ENCODE measurements at places on chromosomes 6 and 20. TPM values are rescaled to one million over a fixed set of nuclear protein-coding genes. Genes with fewer than 3 reads are reported as not detected.

Gene MOXD1
- not detected for total RNA-seq

Gene C6orf89
- total RNA-seq, result 46.4 TPM

Gene SPATS1
- not detected for total RNA-seq

GRCh38 chr20:23072892-23073586 lies 13.1 kb downstream of the CD93 start:
- no peak for DNase-seq
- peaks cover 3% of the 10 kb centered on the region for H3K27me3 ChIP-seq
- no peak overlapping the region for H3K4me3 ChIP-seq
- H3K4me1 ChIP-seq, result no peaks in the 10 kb centered on the region
- H3K36me3 ChIP-seq, result no peaks in the 10 kb centered on the region

GRCh38 chr6:148595550-148595949 lies 151.3 kb upstream of the UST start:
- no peak overlapping the region for H3K27ac ChIP-seq
- peaks cover 2% of the 10 kb centered on the region for H3K4me1 ChIP-seq
- no peak overlapping the region for H3K4me3 ChIP-seq
- no peaks in the 10 kb centered on the region for H3K36me3 ChIP-seq

- H3K27ac ChIP-seq, result no peak overlapping the region
- no peaks in the 10 kb centered on the region for H3K36me3 ChIP-seq
- no peaks in the 10 kb centered on the region for H3K27me3 ChIP-seq
- no peaks in the 10 kb centered on the region for H3K4me1 ChIP-seq
- DNase-seq, result no peak
These were observed 958.8 kb downstream of the TFAP2A start for GRCh38 chr6:9455864-9456658.

- H3K27ac ChIP-seq, result no peak overlapping the region
- H3K36me3 ChIP-seq, result no peaks in the 10 kb centered on the region
- peaks cover 15% of the 10 kb centered on the region for H3K27me3 ChIP-seq
- no peak for DNase-seq
- no peaks in the 10 kb centered on the region for H3K4me1 ChIP-seq
These were observed 33.5 kb upstream of the DLGAP4 start for GRCh38 chr20:36272547-36273220.

- no peak overlapping the region for H3K4me3 ChIP-seq
- peaks cover 10% of the 10 kb centered on the region for H3K4me1 ChIP-seq
- H3K27me3 ChIP-seq, result peaks cover 13% of the 10 kb centered on the region
- no peak for DNase-seq
- H3K36me3 ChIP-seq, result no peaks in the 10 kb centered on the region
These were observed 11.5 kb upstream of the CDKN1A start for GRCh38 chr6:36666826-36667591.

- H3K36me3 ChIP-seq, result no peaks in the 10 kb centered on the region
- H3K27me3 ChIP-seq, result no peaks in the 10 kb centered on the region
- no peak overlapping the region for H3K4me3 ChIP-seq
- H3K4me1 ChIP-seq, result no peaks in the 10 kb centered on the region
- DNase-seq, result no peak
These were observed 176.0 kb downstream of the MAFB start for GRCh38 chr20:40512994-40513393.
